ENCODE measurements at places on chromosomes 2 and 18.

DNA sequence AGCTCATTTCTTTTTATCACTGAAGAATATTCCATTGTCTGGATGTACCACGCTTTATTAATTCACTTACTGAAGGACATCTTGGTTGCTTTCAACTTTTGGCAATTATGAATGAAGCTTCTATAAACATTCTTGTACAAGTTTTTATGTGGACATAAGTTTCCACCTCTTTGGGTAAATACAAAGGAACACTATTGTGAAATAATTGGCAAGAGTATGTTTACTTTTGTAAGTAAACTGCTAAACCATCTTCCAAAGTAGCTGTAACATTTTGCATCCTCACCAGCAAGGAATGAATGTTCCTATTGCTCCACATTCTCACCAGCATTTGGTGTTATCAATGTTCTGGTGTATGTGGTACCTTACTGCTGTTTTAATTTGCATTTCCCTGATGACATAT, 15.8 kb upstream of the VWC2L start:
- no peak for DNase-seq

GRCh38 chr2:174827371-174828369, 63.4 kb upstream of the CHRNA1 start:
- DNase-seq: no peak

- DNase-seq: no peak
Observed at GRCh38 chr2:236168110-236169080, at the start of gene GBX2. Gene GBX2 (minus strand): TSS chr2:236168386. CDS start chr2:236167971, 415 bp downstream.

- no peak for DNase-seq
Observed at GRCh38 chr2:164535280-164536025, 85.8 kb downstream of the GRB14 start.

DNA sequence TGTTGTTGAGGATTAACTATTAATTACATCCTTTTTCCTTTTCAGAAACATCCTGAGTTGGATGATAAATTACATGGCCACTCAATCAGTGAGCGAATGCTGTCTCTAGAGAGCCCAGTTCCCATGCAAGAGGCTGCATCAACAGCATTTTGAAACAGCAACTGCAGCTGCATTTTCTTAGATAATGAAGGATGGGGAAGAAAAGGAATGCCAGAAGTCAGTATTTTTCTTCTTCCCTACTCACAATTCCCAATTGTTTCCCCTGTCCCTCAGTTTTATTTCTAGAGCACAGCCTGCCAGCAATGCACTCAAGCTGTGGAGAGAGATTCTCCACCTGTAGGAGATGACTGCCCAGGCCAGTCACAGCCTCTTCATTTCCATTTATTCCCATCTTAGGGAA, 6.9 kb downstream of the SCN7A start:
- DNase-seq: no peak

GRCh38 chr2:202261531-202261930, 4.0 kb upstream of the NOP58 start:
- no peak for DNase-seq

DNA sequence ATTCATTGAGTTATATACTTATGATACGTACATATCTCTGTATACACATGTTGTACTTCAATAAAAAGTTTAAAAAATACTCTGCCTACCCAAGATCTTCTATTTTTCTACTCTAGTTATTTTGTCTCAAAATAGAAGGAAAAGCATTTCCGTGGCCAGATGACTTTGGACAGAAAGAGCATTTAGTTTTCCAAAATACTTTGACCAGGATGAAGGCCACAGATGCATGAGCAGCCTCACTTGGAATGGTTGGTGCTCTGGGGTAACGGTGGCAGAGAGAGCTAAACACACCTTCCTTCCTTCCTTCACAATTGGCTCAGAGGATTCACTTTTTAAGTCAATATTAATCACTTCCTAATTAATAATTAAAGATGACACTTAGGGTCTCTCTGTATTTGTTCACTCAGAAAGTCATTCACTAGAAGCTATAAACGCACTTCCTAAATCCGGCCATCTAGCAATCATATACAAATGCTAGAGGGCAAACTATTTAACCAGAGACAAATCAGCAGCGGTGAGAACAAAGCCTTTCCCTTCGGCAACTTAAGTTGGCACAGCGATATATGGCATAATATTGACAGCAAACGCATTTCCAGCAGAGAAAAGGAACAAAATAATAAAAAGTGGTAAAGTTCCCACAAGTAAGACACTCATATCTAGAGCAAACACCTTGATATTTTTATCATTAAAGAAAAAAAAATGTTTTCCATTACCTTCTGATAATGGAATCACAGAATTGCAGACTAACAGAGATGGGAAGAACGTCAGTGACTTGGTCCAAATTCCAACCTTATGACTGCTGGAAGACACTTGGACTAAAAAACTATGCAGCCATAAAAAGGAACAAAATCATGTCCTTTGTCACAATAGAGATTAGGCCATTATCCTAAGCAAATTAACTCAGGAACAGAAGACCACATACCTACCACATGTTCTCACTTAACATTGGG, 55.9 kb upstream of the NARS1 start:
- no peak for DNase-seq

- DNase-seq: no peak
Observed at GRCh38 chr2:232316461-232317330, 61.9 kb upstream of the ALPP start.

DNA sequence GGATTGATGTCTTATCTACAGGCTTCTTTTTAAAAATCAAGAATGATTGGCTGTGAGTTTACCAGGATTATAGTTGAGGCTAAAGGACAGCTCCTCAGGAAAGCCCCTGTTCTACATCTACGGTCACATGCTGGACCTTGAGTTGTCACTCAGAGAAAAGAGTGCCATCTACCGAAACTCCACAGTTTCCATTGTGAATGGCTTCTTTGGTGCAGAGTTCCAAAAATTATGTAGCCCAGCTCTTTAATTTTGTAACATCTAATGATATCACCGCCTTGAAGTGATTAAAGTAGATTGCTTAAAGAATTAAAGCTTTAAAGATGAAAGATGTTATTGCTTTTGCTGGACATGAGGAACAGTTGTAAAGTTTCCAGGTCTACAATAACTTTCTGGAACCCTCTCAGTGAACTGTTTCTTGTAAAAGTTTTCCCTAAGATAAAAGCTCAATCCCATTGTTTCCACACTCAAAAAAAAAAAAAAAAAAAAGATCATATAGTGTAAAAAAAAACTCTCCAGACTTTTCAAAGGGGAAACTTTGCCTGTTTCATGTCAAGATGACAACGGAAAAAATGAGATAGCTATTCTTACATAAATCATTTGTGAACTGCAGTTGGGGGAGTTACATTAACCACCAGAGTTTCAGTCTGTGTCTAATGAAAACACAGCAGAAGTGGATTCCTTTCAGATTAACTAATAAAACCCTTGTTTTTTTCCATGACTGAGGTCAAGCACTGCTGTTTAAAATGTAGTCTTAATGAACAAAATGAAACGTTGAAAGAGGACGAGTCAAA, 4.3 kb downstream of the COL3A1 start:
- no peak for DNase-seq

GRCh38 chr2:231918501-231919330, 7.5 kb downstream of the NPPC start:
- DNase-seq: no peak

DNA sequence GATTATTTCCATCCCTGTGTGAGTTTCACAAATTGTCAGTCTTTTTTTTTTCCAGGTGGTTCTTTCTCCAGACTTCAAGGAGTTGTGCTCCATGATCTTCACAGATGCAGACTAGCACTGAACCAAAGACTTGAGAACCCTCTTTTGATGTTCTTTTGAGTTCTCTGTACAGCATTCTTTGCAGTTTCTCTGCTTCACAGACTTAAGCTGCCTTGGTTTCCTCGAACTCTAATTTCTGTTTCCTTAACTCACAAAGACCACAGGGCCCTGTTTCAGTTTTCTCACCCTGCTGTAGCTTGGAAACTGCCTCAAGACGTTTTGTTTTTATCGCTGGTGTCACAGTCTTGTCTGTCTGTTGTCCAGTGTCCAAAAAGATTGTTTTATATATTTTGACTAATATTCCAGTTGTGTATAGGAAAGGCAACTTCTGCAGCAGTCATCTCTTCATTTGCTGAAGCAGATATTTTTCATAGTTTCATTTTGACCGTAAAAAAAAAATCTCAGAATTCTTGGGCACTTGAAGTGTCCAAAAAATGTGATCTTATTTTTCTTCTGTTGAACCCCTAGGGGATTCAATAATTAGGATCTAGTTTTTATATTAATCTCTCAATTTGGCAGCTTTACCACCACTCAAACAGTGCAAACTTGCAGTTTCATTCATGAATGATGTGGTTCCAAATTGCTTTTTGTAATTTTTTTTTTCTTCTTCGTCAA, 97.0 kb upstream of the MC4R start:
- DNase-seq: no peak

- DNase-seq: no peak
Observed at GRCh38 chr2:215712871-215713790, 277.3 kb upstream of the FN1 start.

- DNase-seq: no peak
Observed at GRCh38 chr2:62382757-62383156, 123.2 kb downstream of the TMEM17 start.

DNA sequence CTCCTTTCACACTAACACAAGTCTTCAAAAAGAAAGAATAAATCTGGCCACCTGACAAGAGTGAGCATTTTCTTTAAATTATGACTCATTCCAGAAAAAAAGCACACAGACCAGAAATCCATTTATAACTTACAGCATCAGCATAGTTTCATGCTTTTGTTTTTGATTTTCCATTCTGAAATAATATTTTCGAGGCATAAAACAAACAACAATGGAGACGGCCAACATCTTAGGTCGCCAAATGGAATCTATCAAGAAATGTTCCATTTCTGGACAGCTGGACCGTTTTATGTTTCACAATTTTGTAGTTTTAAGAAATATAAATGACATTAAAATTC, 165.4 kb upstream of the ZFP36L2 start:
- no peak for DNase-seq

- no peak for DNase-seq
Observed at GRCh38 chr2:153391131-153391530, 87.4 kb downstream of the RPRM start.

- DNase-seq: no peak
Observed at GRCh38 chr18:23226391-23226790, 91.1 kb downstream of the CABLES1 start.

GRCh38 chr2:45610281-45611019, 617 bp downstream of the SRBD1 start:
- peak; percentile 6 for DNase-seq

- no peak for DNase-seq
Observed at GRCh38 chr2:148209603-148210002, 188.7 kb downstream of the MBD5 start.

DNA sequence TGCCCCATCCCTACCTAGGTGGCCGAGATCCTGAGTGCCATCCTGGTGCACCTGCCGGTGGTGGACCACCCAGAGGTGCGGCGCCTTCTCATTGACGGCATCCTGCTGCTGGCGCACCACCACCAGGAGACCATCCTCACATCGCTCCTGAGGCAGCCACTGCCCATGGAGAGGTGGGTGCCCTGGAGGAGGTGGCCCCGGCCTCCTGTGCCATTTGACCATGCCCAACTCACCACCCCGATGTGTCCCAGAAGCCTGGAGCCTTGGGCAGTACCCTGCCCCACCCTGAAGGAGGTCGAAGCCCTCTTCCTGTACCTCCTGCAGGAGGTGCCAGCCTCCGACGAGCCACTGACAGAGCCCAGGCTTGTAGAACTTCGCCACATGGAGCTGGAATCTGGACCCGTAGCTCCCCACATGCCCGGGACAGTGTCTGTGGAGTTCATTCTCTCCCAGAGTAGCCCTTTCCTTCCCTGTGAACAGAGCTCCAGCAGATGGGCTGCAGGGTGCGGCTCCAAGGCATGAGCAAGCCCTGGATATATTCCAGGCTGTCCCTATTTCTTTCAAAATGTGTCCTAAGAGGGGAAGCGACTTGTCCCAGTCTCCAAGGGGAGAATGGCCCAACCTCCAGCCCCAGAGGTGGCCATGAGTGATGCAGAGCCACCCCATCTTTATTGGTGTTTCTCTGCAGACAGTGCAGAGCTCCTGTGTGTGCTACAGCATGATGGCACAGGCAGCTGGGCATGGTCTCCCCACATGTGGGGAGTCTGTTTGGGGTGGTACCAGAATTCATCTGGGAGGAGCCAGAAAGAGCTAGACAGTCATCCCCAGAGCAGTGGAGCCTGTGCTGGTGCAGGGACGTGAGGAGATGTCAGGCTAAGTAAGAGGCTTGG, 34.2 kb downstream of the HJURP start:
- DNase-seq: no peak

DNA sequence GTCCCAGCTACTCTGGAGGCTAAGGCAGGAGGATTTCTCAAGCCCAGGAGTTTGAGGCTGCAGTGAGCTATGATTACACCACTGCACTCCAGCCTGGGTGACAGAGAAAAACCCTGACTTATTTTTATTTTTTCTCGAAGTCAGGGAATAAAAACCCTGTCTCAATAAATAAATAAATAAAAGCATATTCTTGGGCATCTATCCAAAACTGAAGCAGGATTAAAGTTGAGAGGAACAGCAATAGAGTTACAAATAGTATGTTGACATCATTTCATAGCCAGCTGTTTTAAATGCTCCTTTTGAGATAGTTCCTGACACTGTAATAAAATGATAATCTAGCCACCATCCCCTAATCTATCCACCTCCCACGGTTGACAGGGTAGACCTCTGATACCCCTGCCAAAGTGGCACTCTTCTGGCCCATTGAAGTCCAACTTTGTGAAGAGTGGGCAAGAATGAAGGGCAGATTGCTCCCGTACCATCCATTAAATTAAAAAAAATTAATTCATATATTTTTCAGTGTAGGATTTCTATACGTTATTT, 42.3 kb upstream of the LPIN2 start:
- DNase-seq: no peak

- DNase-seq: no peak
Observed at GRCh38 chr2:9244985-9245544, 38.5 kb downstream of the ASAP2 start.

- no peak for DNase-seq
Observed at GRCh38 chr18:58900015-58900649, 35.5 kb downstream of the ZNF532 start.

- no peak for DNase-seq
Observed at GRCh38 chr2:221569871-221570270, 2.2 kb downstream of the EPHA4 start.

- DNase-seq: no peak
Observed at GRCh38 chr2:219713110-219713509, 85.7 kb downstream of the SLC4A3 start.

GRCh38 chr2:31337860-31338259, 76.7 kb downstream of the XDH start:
- DNase-seq: no peak

All from stimulated activated CD4-positive, alpha-beta T cell treated with anti-CD3 and anti-CD28 coated beads, Interleukin-15, amount 100 ng/mL, for 1 hour (primary cell).